ENCODE measurements at places on chromosomes 3 and 15.

DNA sequence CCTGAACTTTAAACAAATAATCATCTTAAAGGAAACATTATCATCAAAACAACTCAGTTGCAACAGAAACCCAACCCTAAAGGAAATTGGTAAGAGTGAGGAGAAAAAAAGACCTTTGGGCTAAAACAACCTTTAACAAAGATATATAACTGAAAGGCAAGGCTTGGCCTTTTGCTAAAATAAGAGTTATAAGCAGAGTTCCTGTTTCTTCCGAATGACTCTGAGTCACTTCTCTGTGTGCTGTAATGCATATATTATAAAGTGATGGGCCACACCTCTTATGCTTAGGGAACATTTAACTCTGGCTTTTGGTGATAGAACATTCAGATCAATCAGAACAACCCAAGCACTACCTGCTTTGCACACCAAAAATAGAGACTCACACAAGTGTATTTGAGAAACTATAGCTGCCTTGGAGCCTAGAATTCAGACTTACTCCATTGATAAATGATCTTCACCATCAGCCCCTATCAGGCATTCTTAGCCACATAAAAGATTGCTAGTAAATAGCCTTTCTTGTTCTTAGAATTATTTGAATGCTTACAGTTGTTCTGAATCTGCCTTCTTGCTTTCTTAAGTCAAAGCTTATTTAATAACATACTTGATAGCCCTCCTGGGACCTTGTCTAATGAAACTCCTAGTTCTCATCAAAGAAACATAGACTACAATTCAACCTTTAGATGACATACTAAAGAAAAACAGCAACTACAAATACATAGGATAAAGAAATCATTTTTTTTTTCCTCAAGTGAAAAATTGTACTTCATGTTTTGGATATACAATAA lies 294.2 kb upstream of the SEMA6D start:
- DNase-seq, result peak; percentile 58

DNA sequence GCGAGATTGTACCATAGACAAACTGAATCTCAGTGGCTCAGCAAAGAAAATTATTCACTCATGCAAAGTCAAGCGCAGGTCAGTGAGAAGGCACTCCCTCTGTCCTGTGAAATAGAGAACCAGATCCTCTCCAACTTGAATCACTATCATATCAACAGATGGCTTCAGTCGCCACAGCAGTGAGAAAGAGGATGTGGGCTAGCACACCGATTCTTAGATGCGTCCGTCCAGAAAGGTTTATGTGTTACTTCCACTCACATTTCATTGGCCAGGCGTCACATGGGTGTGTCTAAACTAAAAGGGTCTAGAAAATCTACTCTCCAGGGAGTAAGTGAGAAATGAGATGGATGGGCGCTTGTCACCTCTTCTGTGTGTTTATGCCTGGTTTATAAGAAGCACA lies 141.6 kb upstream of the KBTBD8 start:
- DNase-seq, result no peak

DNA sequence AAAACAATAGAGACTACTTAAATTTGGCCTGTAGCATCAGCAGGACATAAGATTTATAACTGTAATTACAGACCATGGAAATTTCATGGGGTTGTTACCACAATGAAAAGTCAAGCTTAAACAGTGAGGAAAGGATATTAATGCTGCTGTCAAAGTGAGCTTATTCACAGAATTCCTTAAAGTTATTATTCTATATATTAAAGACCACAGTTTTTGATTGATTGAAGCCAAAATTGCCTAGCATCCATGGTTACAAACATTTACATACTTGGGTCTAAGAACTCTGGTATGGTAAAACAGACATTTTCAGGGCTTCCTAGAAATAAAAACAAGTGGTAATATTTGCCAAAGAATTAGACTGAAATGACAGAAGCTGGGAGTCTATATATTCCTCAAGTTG lies 248.6 kb downstream of the ATP8B4 start:
- DNase-seq, result no peak

GRCh38 chr3:194930377-194931204 lies 244.9 kb downstream of the FAM43A start:
- peak; percentile 47 for DNase-seq

GRCh38 chr3:120850381-120851295 lies 57.4 kb upstream of the STXBP5L start:
- DNase-seq, result no peak

DNA sequence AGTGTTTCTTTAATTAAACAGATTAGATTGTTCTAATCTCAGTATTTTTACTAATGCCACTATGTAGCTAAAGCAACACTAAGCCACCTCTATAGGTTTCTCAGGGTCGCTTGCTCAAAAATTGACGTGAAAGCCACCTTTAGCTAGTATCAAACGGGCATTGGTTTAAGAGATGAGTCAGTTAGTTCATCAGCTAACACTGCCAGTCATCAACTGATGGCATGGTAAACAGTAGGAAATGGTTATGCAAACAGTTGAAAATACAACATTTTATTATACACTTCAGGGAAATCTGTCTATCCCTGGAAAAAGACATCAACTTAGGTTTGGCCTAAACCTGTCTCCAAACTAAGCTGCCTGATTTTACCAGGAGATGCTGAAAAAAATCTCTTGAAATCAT lies 582.3 kb upstream of the NAALADL2 start:
- DNase-seq, result no peak

- no peak for DNase-seq
Observed at GRCh38 chr3:54709785-54710184, 218.1 kb downstream of the LRTM1 start.

DNA sequence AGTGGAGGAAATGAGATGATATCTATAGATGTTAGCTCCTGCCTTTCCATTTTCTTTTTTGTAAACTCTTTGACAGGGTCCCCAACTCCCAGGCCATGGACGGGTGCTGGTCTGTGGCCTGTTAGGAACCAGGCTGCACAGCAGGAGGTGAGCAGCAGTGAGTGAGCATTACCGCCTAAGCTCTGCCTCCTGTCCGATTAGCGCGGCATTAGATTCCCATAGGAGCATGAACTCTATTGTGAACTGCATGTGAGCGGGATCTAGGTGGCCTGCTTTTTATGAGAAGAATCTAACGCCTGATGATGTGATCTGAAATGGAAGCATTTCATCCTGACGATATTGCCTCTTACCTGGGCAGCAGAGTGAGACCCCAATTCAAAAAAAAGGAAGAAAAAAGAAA lies 56.8 kb upstream of the CHD2 start:
- no peak for DNase-seq

DNA sequence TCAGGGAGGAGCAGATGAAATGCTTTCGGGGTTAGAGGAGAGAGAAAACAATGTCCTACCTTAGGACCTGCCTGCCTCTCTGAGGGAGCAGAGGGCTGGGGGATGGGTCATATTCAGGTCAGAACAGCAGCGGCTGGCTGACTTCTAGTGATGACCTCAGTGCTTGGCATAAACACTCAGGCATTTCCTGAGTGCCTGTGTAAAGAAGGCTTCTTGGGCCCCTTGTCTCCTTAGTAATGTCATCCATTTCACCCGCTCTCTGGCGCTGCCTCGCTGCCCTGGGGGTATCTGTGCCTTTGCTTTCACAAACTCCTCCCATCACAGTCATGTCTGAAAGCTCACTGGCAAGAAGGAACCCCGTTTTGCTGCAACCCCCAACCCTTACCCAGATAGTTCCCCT lies 82.9 kb upstream of the GSK3B start:
- DNase-seq, result no peak

- no peak for DNase-seq
Observed at GRCh38 chr3:171055336-171056178, 29.0 kb upstream of the SLC2A2 start.
